Epithelial cell of prostate (primary cell): ENCODE measurements at places on chromosomes 1 and 21.

- no peak for DNase-seq
These were observed 1018.8 kb downstream of the AMY1C start for GRCh38 chr1:104768466-104768865.

DNA sequence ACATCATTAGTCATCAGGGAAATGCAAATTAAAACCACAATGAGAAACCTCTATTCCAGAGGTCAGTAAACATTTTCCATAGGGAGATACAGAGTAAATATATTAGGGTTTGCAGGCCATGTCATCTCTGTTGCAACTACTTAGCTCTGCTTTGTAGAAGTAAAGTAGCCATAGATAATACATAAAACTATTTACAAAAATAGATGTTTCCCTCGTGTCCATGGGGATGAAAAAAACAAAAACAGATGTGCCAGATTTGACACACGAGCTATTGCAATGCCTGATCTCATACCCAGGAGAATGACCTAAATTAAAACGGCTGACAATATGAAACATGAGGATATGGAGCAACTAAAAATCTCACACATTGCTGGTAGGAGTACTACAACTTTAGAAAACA lies 17.3 kb downstream of the LTN1 start:
- DNase-seq = no peak

DNA sequence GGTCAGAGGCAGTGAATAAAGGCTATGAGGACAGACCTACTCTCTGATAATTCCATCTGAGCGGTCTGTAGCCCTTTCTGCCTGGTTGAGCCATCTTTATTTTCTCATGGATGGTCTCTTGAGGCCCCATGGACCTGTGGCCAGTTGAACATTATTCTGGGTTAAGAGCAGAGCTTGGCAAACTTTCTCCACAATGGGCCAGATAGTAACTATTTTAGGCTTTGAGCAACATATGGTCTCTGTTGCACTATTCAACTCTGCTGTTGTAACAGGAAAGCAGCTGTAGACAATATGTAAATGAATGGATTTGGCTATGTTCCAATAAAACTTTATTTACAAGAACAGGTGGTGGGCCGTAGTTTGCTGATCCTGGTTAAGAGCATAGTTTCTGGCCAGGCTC lies 62.7 kb downstream of the KAZN start:
- DNase-seq = no peak

- DNase-seq = no peak
These were observed 12.5 kb upstream of the KIF26B start for GRCh38 chr1:245142171-245142798.

DNA sequence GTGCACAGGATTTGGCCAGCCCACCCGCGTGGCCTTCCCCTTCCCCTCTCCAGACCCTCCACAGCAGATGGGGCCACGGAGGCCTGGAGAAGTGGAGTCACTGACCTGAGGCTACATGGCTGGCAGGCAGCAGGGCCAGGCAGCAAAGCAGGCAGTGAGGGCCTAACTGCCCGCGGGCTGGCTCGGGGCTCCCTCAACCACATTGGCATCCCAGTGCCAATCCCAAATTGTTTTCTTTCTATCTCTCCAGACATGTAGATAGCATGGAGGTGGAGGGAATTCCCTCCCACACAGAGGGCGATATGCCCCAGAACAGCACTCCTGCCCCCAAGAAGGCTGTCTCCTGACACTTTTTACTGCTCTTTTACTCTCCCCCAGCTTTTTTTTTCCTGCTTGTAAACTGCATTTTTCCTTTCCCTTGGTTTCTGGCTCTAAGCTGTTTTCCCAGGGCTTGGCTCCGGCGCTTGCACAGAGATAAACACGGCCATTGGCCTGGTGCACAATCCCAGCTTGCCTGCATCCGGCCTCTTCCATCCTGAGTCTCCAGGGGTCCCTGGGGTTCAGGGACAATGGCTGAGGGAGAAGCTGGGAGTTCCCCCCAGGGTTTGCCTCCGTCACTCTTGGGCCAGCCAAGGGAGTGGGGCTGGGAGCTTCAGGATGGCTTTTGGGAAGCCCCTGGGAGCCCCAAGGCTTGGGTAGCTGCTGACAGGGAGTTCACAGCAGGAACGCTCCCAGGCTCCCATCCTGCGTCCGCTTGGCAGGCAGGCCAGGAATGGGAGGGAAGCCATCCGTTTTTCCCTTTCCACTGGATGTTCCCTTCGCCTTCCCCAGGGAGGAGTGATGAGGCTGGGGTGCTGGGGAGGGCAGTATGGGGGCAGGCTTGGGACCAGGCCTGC lies 7.0 kb downstream of the EPHX1 start:
- no peak for DNase-seq

DNA sequence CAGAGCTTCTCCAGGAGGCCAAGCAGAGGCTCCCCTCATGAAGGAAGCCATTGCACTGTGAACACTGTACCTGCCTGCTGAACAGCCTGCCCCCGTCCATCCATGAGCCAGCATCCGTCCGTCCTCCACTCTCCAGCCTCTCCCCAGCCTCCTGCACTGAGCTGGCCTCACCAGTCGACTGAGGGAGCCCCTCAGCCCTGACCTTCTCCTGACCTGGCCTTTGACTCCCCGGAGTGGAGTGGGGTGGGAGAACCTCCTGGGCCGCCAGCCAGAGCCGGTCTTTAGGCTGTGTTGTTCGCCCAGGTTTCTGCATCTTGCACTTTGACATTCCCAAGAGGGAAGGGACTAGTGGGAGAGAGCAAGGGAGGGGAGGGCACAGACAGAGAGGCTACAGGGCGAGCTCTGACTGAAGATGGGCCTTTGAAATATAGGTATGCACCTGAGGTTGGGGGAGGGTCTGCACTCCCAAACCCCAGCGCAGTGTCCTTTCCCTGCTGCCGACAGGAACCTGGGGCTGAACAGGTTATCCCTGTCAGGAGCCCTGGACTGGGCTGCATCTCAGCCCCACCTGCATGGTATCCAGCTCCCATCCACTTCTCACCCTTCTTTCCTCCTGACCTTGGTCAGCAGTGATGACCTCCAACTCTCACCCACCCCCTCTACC lies 19.1 kb downstream of the CSF1 start:
- no peak for DNase-seq

GRCh38 chr1:15703562-15703961 lies 19.4 kb downstream of the PLEKHM2 start:
- DNase-seq = no peak

- DNase-seq = no peak
These were observed 10.1 kb downstream of the FTCD start for GRCh38 chr21:46145159-46145839.

- DNase-seq = no peak
These were observed 894.0 kb downstream of the KCNT2 start for GRCh38 chr1:195714248-195714647.

- DNase-seq = no peak
These were observed 30.7 kb downstream of the CNIH4 start for GRCh38 chr1:224387302-224387912.

DNA sequence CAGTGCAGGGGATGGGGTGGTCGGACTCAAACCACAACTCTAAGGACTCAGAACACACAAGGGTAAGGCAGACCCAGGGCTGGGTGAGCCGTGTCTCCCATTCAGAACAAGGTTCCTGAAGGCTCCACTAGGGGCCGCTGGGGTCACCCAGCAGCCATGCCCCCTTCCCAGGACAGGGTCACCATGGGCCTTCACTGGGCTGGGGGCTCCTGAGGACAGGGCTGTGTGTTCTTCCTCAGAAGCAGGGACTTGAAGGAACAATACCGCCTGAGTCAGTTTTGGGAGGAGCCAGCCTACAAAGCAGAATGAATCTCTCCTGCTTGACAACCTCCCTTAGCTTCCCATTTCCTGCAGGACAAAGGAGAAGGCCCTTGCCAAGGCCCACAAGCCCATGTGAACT lies 15.4 kb downstream of the RIMS3 start:
- DNase-seq = no peak

DNA sequence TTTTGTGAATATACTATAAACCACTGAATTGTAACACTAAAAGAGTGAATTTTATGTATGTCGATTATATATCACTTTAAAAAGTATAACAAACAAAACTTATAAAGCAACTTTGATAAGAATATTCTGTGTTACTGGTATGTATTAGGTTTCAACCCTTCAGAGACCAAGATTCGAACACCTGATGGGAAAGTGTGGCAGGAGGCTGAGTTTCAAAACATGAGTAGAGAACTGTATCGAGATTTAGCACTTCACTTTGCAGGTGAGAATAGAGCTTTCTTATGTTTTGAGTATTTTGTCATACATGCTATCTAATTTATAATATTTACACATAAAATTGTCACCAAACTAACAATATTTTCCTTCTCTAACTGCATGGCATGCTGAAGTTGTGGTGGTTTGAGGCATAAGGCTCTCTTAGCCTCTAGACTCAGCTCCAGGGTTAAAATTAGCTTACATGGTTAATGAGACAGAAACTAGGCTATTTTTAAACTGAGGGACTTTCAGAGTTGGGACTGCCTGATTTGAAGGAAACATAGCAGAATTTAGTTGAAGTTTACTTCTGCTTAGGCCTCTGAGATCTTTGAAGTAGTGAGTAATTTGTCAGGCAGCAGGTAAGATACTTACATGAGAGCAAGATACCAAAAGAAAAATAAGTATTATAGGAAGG lies 48.6 kb downstream of the CEP350 start:
- DNase-seq = no peak

- no peak for DNase-seq
These were observed 30.8 kb upstream of the UHMK1 start for GRCh38 chr1:162466797-162467196.

DNA sequence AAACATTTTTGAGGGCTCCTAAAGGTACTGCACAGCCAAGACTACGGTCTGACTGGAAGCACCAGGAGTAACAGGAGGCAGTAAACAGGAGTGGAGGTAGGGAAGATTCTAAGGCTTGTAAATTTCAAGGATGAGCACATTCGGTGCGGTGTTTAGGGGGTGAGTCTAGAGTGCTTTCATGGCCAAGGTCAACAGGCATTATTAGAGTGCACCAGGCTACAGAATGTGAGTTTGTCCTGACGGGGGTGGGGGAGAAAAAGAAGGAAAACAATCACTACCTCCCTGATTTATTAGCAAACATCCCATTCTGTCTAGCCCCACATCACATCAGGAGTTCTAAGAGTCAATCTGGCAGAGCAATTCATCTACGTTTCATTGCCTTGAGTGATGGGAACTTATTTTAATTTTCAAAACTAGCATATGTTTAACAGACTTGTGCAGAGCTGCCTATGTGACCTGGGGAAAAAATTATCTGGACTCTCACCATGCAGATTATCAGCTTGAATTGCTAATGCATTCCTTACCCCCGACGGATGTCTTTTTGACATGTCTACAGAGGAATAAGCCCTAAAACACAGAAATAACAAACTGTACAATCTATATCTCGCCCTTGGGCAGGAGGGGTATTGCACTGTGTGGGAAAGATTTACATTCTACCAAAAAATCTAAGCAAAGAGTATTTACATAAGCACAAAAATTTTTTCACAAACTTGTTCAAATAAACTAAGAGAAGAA lies 45.0 kb downstream of the APP start:
- DNase-seq = no peak

- no peak for DNase-seq
These were observed 9.6 kb upstream of the HTR6 start for GRCh38 chr1:19654886-19655717.

GRCh38 chr1:42852608-42852980 lies 6.2 kb downstream of the ZNF691 start:
- DNase-seq = no peak

DNA sequence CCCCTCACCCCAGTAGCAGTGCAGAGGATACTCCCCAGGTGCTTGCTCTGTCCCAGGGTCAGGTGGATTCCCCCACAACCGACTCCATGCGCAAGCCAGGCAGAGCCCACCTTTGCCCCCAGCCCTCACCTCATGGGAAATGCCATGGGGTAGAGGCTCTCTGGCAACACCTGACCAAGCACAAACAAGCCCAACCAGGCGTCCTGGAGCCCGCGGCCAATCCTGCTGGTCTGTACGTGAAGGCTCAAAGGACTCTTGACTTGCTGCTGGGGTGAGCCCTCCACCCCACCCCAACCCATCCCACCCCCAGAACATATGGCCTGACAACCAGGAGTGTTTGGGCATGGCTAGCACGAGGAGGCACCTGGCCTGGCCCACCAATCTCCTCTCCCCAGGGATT lies 1.8 kb downstream of the ADGRB2 start:
- no peak for DNase-seq

DNA sequence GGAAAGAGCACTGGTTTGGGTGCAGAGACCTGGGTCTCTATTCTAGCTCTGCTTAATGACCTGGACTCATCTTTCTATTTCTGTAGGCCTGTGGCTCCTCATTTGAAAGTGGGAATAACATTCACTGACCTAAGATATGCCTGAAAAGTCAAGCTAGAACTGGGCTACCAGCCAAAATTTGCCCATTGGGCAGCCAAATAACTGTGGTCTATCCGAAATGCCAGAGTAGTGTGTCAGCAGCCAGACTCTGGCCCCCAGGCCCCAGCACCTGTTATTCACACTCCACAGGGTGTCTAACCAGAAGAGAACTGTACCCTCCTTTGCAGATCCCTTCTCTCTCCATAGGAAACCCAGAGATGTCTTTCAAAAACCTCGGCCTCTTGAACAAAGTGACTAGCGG lies 12.6 kb downstream of the DAB1 start:
- DNase-seq = no peak

DNA sequence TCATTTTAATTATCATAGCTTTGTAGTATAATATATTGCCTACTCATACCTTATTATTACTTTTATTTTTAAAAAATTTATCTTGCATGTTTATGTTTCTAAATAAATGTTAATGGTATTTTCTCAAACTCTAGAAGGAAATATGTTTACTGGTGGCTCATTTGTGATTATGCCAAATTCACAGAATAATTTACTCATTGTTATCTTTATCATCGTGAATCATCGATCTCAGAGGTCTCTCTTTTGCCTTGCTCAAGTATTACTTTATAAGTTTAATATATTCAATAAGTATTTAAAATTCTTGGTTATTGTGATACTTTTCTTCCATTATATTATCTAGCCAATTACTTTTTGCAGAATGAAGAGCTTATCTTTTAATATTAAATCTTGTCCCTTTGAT lies 836.7 kb upstream of the ADAMTS5 start:
- DNase-seq = no peak

DNA sequence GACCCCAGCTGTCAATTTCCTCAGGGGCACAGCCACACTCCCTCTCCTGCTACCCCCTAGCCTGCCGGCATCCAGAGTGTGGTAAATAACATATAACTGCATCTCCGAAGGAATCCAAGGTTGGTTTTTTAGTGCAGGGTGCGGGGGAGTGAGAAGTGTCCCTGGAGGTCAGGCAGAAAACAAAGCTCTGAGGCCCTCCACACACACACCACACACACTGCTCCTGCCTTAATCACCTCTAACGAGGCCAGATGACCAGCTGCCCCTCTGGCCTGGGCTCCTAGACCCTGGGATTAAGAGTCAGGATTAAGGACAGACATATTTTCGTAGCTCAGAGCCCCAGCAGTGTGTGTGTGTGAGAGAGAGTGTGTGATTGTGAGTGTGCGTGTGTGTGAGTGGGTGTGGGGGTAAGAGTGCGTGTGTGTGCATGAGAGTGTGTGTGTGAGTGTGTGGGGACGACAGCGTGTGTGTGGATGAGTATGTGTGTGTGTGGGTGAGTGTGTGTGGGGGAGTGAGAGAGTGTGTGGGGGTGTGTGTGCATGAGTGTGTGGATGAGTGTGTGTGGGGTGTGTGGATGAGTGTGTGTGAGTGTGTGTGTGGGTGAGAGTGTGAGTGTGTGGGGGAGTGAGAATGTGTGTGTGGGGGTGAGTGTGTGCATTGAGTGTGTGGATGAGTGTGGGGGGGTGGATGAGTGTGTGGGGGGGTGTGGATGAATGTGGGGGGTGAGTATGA lies 14.6 kb downstream of the SDC3 start:
- no peak for DNase-seq
